ENCODE measurements at places on chromosomes 5 and 9.

- no peak for DNase-seq
These were observed 49.9 kb downstream of the USP20 start for GRCh38 chr9:129885018-129885669.

GRCh38 chr5:157650991-157651611, 1.1 kb downstream of the SOX30 start:
- DNase-seq, result no peak

DNA sequence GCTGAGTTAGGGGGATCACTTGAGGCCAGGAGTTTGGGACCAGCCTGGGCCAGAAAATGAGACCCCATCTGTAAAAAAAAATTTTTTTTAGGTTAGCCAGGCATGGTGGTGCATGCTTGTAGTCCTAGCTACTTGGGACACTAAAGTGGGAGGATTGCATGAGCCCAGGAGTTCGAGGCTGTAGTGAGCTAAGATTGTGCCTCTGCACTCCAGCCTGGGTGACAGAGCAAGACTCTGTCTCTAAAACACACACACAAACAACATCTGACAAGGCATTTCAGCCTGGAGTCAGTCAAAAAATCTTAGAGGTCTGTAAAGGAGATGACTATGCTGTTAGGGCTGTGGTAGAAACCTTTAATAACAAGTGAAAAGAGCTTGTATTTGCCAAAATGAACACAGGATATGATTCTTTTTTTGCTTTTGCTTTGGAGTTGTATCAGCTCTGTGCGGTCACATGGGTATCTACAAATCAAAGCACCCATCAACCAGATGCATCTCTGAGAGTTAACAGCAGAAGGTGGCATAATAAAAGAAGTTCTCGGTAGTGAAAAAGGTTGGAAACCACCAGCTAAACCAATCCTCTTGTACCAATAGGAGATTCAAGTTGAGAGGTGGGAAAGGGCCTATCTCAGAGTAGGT, 3.6 kb upstream of the PSMD5 start:
- no peak for DNase-seq

GRCh38 chr9:130518943-130519799, 60.2 kb upstream of the FUBP3 start:
- DNase-seq, result no peak

- no peak for DNase-seq
These were observed 421 bp downstream of the RUSC2 start for GRCh38 chr9:35490155-35490909.

DNA sequence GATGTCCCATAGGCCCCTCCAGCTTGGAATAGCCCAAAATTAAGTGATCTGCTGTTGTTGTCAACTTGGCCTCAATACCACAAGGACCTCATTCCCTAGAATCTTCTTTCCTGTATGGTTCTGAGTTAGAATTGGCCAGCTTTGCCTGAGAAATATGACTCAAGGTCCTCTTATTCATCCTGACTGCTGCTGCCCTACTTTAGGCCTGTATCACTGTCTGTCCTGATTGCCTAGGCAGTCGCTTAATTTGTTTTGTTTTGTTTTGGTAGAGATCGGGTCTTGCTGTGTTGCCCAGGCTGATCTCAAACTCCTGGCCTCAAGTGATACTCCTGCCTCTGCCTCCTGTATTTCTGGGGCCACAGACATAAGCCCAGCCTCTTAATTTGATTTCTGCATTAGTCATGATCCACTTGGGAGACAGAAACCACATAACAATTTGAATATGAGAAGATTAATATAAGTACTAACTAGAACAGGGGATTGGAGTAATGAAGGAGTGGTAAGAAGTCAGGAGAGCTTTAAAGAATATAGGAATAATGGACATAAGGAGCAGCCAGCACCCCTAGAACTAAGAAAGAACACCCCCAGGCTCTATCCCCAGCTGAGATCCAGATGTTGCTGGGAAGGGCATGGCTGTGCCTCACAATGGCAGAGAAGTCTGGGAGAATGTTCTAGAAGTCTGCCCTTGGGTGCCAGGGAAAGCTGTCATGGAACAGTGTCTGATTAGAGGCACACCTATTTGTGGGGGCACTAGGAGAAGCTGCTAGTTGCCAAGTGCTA, 4.6 kb downstream of the TEX53 start:
- DNase-seq, result no peak

DNA sequence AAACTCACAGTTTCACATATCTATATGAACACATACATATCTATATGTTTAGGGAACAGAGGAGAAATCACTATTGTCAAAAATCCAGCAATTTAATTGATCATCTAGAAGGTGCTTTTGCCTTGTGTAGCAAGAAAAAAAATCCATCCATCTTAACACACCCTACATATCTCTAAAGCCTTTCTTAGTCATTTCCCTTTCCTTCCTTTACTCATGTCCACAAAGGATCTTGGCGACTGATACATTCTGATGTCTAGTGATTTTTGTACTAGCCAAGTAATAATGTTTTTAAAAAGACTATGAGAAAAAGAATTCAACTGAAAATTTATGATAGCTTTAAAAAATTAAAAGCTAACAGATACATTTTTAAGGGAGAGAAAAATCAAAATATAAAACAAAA, 22.5 kb downstream of the ZDHHC21 start:
- DNase-seq, result no peak

GRCh38 chr5:173973616-173973969, 15.4 kb upstream of the C5orf47 start:
- no peak for DNase-seq

- no peak for DNase-seq
These were observed 4.5 kb downstream of the IRX4 start for GRCh38 chr5:1878050-1878849.

- no peak for DNase-seq
These were observed 114.0 kb upstream of the MTAP start for GRCh38 chr9:21688108-21689102.

DNA sequence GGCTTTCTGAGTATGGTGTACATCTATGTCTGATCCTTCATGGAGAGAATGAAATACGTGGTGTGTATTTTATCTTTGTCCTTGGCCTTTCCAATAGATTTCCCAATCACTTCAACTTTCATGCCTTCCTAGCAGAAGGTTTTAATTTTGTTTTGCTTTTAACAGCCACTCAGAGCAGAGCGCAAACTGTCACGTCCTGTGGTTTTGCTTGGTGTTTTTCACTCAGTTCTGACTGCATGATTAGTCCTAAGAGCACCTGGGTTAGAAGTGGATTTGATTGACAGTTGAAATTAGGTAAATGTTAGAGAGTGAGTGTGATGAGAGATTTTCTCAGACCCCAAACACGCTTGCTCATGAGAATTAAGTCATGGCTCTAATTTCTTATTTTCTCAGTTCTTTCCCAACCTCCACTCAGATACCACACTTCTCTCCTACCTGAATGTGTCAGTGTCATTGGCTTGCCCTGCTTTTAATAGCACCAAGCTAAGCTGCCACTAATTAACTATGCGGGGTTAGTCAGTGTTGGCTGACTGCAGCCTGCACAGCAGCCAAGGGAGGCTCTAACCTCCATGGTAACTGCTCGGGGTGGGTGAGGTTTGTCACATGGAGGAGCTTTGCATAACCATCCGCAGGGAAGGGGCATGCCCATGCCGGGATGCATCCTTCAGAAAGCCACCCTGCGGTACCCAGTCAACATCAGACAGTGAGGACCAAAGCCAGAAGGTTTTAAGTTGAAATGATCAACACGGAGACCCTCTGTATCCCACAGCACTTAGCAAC, 173.4 kb downstream of the NR3C1 start:
- no peak for DNase-seq

- DNase-seq, result no peak
These were observed 57.8 kb upstream of the GOLPH3 start for GRCh38 chr5:32231929-32232328.

DNA sequence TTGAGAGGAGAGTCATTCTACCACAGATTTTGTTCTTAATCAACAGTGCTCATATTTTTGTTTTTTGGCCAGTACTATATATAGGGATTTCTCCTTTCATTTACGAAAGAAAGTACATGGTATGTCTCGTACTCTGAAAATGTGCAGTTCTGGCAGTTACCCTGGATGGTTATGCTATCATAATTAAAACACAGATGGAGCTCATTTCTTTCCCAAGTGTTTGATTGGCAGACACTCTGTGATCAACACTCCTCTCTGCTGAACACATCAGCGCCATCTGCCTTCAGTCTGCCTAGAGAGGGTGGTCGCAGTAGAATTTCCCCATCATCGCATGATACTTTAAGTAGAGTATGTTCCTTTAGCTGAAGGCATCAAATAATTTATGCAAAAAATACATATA, 64.5 kb downstream of the PAM start:
- no peak for DNase-seq

GRCh38 chr9:135990468-135991429, 29.6 kb upstream of the UBAC1 start:
- DNase-seq, result no peak

DNA sequence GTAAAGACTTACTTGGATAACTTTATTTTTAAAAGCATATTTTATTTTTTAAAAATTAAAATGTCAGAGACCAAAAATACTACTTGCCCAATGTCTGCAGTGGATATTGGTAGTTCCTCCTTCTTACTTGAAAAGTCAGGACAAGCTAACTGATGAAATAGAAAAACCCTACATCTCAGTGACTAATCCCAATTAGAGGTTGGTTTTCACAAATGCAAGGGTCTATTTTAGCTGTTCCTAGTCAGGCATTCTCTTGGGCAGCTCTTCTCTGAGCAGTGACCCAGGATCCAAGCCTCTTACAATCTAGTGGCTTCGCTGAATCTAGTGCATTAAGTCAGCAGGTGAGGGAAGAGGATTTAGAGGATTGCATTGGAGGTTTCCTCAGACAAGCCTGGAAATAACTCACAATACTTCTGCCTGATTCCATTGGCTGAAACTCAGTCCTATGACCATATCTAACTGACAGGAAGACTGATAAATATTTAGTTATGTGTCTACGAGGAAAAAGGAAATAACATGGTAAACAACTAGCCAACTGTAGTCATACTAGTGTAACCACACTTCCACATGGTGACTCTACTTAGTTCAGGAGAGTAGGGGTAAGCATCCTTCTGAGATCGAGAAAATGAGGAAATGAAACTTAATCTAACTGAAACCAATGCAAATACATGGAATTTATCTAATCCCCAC, 34.2 kb upstream of the MIER3 start:
- no peak for DNase-seq

GRCh38 chr5:73770172-73771025, 144.4 kb downstream of the ARHGEF28 start:
- no peak for DNase-seq

GRCh38 chr5:35538198-35538931, 79.3 kb upstream of the SPEF2 start:
- no peak for DNase-seq

DNA sequence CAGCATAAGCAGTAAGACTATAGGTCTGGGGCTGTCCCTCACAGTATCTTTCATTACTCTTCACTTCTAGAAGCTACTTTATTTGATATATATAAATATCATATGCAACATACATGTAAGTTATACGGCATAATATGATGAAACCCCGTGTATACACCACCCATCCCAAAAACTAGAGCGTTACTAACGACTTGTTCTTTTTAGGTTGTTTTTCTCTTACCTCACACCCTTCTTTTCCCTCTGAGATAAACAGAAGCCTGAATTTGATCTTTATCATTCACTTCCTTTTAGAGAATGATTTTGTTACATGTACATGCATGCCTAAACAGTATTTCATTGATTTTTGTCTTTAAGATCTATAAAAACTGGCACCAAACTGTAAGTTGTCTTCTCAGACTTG, 3.7 kb downstream of the TRMO start:
- DNase-seq, result no peak

- DNase-seq, result no peak
These were observed 58.3 kb upstream of the SEMA6A start for GRCh38 chr5:116632890-116633289.

GRCh38 chr9:107727086-107727780, 237.7 kb upstream of the KLF4 start:
- DNase-seq, result no peak

DNA sequence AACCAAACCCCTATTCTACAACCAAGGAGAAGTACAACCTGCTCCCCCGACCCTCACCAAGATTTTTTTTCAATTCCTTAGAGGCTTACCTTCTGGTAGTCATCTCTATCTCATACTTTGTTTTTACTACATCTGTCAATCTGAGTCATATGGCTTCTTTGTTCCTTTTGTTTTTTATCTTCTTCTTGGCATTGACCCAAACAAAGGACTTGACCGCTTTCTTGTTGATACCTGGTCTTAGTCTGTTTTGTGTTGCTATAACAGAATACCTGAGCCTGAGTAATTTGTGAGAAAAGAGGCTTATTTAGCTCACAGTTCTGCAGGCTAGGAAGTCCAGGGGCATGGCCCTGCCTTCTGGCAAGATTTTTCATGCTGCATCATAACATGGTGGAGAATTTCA, 352.7 kb downstream of the MLLT3 start:
- no peak for DNase-seq

- DNase-seq, result no peak
These were observed 28.8 kb downstream of the PRRX2 start for GRCh38 chr9:129694243-129694646.

DNA sequence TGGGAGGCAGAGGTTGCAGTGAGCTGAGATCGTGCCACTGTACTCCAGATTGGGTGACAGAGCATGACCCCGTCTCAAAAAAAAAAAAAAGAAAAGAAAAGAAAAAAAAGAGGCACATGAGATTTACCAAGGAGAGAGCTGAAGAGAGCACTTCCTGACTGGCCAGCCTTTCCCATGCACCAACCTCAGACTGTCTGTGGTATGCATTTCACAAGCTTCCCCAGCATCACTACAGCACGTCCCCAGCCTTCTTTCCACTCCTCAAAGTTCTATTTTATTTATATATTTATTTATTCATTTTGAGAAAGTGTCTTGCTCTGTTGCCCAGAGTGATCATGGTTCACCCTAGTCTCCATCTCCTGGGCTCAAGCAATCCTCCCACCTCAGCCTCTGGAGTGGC, 13.6 kb upstream of the FUBP3 start:
- no peak for DNase-seq

DNA sequence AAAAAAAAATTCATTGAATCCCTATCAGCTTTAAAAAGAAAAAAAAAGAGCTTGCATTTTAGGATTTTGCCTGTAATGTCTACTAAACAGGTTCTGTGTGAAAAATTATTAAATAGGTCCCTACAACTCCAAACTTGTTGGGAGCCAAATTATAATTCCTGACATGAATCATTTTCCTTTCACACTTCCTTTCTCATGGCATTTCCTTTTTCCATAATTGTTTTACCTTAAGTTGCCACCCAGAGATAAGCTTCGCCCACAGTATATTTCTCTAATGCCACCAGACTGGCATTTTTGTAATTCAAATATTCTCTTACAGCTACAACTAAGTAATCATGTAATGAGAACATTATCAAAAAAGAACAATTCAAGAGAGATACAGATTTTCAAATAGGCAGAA, 348.8 kb downstream of the EFNA5 start:
- no peak for DNase-seq

DNA sequence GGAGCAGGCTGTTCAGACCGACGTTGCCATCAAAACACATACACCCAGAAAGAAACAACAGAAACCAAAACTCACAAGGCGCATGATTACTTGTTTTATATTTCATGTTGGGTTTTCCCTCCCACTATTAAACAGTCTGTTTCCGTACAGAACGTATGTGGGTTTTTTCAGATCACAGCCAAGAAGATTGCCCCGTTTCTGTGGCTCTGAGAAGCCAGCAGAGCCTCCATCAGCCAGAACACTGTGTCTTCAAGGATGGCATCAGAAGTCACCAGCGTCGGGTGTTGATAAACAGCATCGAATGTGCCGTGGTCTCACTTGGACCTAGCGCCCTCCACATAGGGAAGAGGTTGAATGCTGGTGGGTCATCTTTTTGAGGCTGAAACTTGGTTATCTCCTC, 42.8 kb downstream of the FAM78A start:
- no peak for DNase-seq

- no peak for DNase-seq
These were observed 3.9 kb upstream of the ADCY2 start for GRCh38 chr5:7391814-7392692.

GRCh38 chr5:33268374-33268773, 172.4 kb upstream of the TARS1 start:
- DNase-seq, result no peak

All from activated T-cell treated with anti-CD3 and anti-CD28 coated beads for 24 hours (primary cell).